ENCODE measurements at places on chromosomes 7 and 10.

- DNase-seq, result peak; percentile 56
These were observed 6.5 kb downstream of the FZD8 start for GRCh38 chr10:35635576-35635975.

GRCh38 chr10:50951365-50951764 lies 65.9 kb upstream of the A1CF start:
- DNase-seq, result no peak

DNA sequence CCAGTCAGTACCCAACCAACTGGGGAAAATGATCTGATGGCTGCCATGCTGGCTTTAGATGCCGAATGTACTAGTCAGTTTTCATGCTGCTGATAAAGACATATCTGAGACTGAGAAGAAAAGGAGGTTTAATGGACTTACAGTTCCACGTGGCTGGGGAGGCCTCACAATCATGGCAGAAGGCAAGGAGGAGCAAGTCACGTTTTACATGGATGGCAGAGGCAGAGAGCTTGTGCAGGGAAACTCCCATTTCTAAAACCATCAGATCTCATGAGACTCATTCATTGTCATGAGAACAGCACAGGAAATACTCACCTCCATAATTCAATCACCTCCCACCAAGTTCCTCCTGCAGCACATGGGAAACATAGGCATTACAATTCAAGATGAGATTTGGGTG lies 508.9 kb upstream of the NRP1 start:
- DNase-seq, result no peak

- no peak for DNase-seq
These were observed 86.5 kb upstream of the NPVF start for GRCh38 chr7:25314731-25315267.

DNA sequence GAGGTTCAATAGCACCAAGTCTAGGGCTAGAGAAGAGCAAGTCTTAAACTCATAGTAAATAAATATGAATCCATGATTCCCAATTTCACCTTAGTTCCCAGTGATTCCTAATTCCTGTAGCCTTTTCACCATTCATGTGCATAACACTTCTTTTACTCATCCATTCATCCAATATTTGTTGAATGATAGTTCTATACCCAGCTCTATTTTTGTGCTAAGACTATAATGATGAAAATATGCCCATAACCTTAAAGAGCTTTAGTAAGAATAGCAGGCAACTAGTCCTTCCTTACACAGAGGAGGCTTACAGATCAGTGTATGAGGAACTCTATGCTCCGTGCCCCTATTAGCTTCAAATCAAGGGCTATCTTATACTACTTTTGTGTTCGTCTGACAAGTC lies 280.2 kb upstream of the CHRM2 start:
- no peak for DNase-seq

GRCh38 chr7:30028216-30028748 lies at the start of gene PLEKHA8:
Gene PLEKHA8, plus strand, starts transcription at chr7:30028412. Its CDS starts 351 bp downstream, at chr7:30028763.
- DNase-seq, result peak; percentile 89

DNA sequence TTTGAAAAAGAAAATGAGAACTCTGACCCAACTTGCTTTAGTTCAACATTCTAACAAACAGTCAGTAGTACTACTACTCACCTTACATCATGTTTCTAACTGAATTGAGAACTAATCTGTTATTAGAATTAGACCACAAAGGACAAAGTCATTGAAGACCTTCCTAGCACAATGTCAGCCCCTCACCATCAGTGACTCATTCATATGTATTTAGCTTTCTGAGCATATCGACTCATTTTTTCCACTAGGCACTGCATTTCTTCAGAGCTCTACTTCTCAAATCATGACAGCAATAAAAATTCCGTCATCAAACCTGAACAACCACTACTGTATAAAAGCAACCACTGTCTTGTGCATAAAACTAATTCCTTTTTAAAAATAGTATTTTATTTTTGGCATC lies 4.4 kb upstream of the LRRN3 start:
- no peak for DNase-seq

- no peak for DNase-seq
These were observed 188.1 kb upstream of the STEAP1 start for GRCh38 chr7:89966067-89966664.

GRCh38 chr7:129657363-129657762 lies 45.8 kb downstream of the NRF1 start:
- no peak for DNase-seq

- no peak for DNase-seq
These were observed 22.9 kb downstream of the PDGFA start for GRCh38 chr7:496528-497295.

DNA sequence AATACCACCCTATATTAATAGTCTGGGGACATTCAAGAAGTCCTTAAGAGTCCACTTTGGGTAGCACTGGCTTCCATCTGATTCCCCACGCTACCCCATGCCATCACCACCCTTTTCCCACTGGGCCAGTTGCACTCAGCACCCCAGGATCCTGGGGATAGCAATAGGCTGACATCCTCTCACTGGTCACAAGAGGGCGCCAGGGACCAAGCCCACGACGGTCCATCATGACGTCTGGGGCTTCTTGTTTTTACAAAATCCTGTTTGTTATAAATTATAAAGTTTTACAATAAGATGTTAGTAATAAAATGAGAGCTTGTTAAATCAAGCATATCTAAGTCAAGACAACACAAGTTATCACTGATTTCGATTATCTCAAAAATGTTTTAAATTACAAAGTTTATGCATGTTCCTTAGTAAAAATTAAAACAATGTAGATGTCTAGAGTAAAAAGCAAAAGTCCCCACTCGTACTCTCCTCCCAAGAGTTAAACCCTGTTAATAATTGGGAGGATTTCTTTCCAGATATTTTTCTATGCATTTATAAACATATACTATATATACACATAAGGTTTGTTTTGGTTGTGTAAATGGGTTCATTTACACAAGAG lies 15.4 kb downstream of the GPNMB start:
- peak; percentile 68 for DNase-seq

DNA sequence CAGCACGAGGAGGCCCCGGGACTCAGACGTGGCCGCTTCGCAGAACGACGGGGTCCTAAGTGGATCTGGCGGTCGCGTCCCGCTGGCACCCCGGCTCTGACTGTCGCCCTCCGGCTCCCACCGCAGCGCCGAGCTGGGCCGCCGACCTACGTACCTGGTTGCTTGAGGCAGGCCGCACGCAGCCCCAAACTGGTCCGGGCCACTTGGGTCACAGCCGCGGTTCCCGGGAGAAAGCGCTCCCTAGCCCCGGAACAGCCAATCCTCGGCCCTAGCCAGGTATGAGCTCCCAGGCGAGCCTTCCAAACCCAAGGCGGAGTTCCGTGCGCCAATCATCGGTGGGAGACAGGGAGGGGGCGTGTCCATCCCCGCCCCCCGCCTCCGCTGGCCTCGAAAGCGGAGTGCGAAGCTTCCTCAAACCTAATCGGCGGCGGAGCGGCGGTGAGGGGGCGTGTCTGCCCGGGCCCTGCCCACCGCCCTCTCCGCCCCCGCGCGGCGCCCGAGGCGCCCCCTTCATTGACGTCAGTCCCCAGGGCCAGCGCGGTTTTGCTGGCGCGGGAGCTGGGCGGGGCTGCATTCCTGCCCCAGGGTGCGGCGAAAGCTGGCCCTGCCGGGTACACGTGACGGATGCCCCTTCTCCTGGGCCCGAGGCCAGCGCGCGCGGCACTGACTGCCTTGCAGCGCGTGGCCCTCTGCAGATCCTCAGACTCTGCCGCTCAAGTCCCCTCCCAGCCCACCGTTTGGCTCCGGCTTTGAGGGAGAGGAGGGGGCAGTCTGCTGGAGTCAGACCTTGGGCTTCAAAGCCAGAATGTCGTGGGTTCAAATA lies at the start of gene AVPI1:
TSS of gene AVPI1 (minus strand) at position 280 of the 823 bp plus-strand sequence. CDS start 7,336 bp downstream, outside the sequence.
- peak; percentile 97 for DNase-seq

GRCh38 chr10:117351996-117352395 lies 23.2 kb downstream of the PDZD8 start:
- DNase-seq, result no peak

DNA sequence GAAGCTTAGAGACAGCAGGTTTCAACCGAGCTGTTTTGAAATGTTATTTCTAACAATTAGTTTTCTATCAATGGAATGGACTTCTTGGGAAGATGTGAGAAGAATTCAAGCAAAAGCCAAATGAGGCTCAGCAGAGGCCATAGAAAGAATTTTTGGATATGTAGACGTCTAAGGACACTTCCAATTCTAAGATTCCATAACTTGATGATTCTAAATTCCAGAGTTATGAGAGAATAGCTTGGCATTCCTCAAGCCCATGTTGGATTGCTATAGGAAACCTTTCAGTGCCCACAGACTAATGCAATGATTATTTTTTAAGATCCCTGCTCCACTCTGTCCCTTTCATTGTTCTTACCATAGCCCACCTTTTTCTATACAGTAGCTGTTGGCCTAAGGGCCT lies 77.2 kb upstream of the PALS2 start:
- DNase-seq, result no peak

GRCh38 chr10:133126431-133127290 lies 33.4 kb upstream of the KNDC1 start:
- no peak for DNase-seq

- DNase-seq, result no peak
These were observed 240.2 kb downstream of the ADAM12 start for GRCh38 chr10:126147866-126148587.

DNA sequence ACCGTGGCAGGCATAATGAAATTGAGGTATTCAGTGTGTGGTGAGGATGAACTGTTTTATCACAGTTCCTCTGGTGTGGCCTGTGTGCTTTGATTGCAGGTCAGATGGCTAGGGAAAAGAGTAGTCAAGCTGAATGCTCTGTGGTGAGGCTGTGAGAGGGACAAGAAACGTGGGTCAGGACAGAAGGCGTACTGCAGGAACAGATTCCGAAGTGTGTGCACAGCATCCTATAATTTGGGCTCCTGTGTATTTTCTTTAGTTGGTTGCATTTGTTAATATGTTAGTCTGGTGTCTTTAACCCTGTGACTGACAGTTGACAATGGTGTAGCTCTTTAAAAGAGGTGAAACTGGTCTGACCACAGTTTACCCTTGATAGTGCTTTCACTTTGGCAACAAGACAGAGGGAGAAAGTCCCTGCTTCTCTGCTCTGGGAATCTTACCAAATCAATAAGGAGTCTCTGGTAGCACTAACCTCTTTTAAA lies 76.5 kb downstream of the AUTS2 start:
- DNase-seq, result no peak

DNA sequence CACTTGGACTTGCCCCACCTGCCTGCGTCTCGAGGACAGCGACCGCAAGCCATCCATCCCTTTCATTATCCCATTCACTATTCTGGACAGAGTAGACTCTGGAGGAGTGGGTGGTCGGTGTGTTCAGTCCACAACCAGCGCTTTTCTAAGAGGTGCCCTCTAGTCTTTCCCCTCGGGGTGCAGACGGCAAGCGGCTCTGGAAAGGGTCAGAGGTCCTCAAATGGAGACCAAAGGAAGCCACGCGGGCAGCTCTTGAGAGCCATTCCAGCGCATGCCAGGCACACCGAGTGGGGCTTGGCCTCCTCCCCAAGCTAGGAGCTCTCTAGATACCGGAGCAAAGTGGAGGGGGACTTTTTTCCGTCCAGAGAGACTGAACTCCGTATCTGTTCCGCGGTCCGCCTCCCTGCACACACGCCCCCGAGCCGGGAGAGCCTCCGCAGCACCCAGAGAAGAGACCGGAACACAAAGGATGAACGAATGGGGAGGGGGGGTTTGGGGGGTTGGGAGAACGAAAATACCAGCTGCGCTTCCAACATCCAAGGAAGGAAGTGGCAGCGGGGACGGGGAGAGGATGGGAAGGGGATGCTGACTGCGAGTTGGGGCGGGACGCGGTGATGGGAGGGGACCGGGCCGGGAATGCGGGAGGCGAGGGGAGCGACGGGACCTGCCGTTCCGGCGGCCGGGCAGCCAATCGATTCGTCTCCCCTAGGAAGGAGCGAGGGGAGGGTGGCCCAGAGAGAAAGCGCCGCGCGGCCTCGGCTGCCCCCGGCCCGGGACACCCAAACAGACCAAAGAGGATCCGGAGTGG lies 515 bp downstream of the GSDME start:
- peak; percentile 55 for DNase-seq

DNA sequence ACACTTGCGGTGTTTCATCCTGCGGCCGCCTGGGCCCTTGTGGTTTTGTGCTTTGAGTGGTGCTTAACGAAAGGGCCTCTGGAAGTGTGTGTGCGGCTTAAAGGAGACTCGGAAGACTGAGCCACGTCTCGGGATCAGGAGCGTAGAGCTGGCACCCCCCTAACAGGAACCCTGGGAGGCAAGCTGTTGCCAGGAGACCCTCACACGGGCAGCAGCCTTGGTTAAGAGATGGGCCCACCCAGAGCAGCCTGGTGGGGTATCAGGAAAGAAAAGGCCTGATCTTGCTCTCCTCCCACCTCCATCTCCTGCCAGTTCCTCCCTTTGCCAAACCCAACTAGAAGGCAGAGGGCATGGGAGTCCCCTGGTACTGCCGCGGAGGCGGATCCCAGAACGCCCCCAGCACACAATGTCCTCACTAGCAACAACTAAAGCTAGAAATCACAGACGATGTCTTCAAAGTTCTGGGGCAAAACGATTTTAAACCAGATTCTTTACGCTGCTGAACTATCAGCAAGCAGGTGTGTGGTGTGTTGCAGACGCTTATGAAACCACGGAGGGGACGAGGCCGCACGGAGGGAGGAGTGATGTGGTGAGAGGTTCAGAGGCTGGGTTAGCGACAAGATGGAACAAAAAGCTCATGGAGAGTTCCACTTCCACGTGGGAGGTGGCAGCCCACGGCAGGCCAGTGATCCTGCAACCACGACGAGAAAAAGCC lies 67.0 kb upstream of the INPP5A start:
- peak; percentile 24 for DNase-seq

- peak; percentile 78 for DNase-seq
These were observed at the start of gene RAB19 for GRCh38 chr7:140403878-140404564. Gene RAB19, plus strand, starts transcription at chr7:140404058. Its CDS starts 3,589 bp downstream, at chr7:140407647.

- no peak for DNase-seq
These were observed 250.3 kb downstream of the GPR37 start for GRCh38 chr7:124515106-124515830.

- DNase-seq, result no peak
These were observed 30.1 kb upstream of the PRTFDC1 start for GRCh38 chr10:24982319-24983112.

- DNase-seq, result no peak
These were observed 13.7 kb upstream of the MAP3K8 start for GRCh38 chr10:30420266-30420665.

DNA sequence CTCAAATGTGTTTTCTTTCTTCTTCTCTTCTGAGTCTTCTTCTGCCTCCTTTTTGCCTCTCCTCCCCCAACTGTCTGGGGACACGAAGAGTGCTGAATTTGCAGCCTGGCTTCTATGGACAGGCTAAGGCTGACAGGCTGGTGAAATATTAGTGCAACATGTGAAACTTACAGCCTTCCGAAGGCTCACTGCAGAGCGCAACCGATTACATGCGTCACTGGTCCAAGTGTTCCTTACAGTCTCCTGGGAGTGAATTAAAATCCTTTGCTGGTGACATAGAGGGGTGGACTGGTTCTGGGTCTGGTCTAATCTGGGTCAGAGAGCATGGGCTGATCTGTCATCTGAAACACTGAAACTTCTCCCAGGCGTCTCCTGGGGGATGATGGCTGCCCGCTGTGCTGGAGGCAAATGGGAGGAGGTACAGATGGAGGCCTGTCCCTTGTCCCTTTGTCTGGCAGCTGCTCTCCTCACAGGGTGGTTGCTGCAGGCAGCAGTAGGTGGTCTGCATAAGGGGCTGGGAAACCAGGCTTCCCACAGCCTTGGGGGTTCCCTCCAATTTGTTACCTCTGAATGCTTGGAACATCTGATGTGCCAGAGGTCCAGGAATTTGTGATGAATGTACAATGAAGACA lies 143.8 kb upstream of the BMPER start:
- no peak for DNase-seq

GRCh38 chr10:71397296-71398212 lies 834 bp downstream of the CDH23 start:
- DNase-seq, result no peak

GRCh38 chr10:99999319-100000108 lies 10.2 kb downstream of the DNMBP start:
- no peak for DNase-seq
